ENCODE measurements at places on chromosomes 4 and X.

- DNase-seq: no peak
Observed at GRCh38 chrX:17403972-17404371, 29.0 kb downstream of the NHS start.

GRCh38 chrX:54452920-54453319 is 12.7 kb downstream of the TSR2 start:
- no peak for DNase-seq

- peak; percentile 97 for DNase-seq
Observed at GRCh38 chr4:87530868-87531267, 1.7 kb upstream of the SPARCL1 start.

DNA sequence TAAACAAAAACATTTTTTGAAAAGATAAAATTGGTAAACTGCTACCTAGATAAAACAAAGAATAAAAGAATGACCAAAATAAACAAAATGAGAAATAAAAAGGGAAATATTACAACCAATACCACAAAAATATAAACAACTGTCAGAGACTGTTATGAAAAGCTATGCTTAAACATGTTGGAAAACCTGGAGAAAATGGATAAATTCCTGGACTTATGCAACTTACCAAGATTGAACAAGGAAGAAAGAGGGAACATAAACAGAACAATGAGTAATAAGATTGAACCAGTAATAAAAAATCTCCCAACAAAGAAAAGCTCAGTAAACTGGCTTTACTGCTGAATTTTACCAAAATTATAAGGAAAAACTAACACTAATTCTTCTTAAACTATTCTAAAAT is 518.7 kb downstream of the GRXCR1 start:
- no peak for DNase-seq

- DNase-seq: no peak
Observed at GRCh38 chr4:85952972-85953650, 406.7 kb downstream of the MAPK10 start.

GRCh38 chr4:8343262-8343966 is 73.9 kb downstream of the HTRA3 start:
- DNase-seq: peak; percentile 85

DNA sequence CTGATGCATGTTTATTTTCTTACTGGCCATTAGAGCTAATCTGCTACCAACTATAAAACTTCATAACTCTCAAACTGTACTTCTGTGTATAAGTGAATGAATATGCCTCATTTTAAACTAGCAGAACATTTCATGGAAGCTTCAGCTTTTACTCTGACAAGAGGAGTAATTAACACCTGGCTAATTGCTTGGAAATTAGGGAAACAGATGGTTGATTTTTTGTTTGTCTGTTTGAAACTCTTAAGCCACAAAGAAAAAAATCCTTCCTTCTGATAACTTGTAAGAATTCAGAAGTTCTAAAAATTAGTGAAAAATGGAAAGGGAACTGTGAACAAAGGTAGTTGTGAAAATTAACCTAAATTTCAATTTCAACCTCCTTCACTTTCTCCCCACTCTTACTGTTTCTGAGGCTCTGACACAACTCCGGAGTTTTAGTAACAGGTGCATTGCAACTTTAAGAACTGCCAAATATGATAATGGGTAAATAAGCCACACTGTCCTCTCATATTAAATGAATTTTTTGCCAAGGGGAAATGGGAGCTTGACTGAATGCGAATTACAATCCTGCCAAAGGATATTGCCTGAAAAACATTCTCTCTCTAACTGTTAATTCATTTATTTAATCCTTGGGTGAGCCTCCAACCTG is 1.0 kb downstream of the EGF start:
- no peak for DNase-seq

DNA sequence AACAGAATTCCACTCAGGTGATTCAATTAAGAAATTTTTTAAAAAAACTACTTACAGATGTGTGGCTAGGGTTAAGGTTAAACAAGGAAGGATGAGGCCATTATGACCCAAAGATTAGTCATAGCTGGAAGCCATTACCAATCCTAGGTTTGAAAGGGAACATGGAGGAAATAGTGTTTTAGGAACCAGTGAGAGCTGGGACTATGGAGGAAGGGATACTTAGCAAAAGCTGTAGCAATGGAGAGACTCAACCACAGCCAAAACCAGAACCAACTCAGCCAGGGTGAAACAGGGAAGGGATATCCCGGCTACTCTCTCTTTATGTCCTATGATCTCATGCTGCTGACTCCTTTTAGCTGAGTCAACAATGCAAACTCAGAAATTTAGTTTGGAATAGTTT is 148.6 kb upstream of the CNKSR2 start:
- DNase-seq: no peak

DNA sequence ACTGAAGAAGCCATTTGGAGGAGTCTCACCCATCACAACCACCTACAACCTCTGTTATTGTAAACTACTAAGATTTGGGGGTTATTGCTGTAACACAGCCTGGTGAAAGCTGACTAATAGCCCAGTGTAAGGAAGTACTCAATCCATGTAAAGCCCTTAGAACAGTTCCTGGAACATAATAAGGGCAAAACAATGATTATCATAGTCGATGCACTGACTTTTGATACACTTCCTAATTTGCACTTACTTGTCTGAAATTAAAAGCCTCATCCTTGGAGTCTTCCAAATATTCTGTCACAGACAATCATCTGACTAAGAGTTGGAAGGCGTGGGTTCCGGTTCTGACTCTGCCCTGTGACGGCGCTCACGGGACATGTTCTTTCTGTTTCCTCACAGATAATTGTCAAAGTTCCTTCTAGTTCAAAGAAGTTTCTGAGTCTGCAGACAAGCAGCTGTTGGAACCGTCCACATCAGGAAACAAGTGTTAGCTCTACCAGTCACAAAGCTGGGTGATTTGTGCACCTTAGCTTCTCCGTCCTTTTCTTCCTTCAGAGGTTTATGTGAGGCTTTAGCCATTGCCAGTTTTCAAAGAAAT is 33.4 kb upstream of the RASGEF1B start:
- no peak for DNase-seq

GRCh38 chr4:8770518-8771257 is 101.0 kb downstream of the HMX1 start:
- no peak for DNase-seq

DNA sequence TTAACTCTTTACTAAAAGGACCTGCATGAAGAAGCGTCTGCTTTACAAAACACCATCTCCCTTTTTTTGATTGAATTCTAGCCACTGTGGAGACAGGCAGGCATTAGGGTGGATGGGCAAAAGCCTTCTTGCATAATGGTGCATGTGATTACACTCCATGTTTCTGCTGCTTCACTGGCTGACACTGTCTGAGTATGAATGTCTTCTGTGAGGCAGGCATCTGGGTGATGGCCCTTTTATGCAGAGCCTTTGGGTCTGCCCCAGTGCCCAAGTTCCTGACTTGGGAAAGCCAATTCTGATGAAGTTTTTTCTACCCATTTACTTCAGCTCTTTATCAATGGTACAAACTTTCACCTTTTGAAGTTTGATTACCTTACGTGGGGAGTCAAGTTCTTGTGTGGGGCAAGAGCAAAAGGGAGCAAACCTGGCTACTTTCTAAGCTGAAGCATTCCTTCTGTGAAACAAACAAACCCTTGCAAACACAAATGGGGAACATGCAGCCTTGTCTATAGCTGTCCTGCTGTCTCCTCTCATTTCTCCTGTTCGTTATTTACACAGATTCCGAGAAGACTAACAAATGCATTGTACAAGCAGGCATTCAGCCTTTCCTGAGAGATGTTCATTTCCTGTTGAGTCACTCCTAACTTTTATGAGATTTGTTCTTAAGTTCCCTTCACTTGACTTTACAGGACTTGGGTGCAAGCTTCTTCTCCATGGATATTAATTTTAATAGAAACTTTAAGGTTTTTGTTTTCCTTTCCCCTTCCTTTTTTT is 301.9 kb downstream of the TLL1 start:
- no peak for DNase-seq

DNA sequence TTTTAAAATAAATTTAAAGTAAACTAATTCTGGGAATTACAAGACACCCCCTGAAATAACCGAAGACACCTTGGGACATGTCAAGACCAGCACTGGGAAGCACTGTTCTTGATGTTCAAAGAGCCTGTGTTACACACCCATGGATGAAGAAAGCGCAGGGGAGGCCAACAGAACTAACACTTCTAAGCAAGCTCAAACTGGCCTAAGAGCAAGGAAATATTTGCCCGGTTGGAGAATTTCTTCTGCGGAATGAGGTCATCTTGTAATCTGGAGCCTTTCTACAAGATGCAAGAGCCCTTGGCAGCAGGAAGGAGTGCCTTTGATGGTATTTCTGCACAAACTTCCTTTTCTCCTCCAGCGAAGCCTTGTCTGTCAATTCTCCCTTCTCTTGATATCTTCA is 9.3 kb upstream of the EFHC2 start:
- no peak for DNase-seq
